CD4-positive, alpha-beta T cell treated with Interleukin-21 for 1 hour (primary cell): ENCODE measurements at places on chromosomes 13 and 19.

DNA sequence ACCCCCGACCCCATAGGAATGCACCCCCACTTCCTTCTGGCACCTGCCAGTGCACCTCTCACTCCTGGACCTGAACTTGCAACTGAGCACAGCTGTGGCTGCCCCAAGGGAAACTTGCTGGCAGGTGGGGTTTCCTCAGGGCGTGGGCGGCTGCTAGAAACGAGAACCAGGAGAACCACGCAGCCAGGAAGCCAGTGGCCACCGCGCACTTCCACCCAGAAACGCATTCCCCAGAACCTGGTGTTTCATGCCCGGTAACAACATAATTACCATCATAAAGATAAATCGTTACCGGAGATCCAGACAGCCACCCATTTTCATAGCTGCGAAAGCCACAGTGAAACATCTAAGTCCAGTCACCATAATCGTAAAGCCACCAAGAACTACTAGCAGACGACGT is 75.2 kb upstream of the C13orf46 start:
- DNase-seq = peak; percentile 44

GRCh38 chr13:48838193-48838973 is 137.3 kb upstream of the FNDC3A start:
- no peak for DNase-seq

GRCh38 chr13:87128036-87128435 is 543.1 kb upstream of the SLITRK5 start:
- DNase-seq = no peak

- no peak for DNase-seq
Observed at GRCh38 chr13:62432906-62433305, 1017.3 kb upstream of the PCDH20 start.

- no peak for DNase-seq
Observed at GRCh38 chr13:55230570-55230908, 1910.2 kb upstream of the PRR20A start.

- DNase-seq = no peak
Observed at GRCh38 chr19:31676271-31677004, 327.2 kb upstream of the TSHZ3 start.

DNA sequence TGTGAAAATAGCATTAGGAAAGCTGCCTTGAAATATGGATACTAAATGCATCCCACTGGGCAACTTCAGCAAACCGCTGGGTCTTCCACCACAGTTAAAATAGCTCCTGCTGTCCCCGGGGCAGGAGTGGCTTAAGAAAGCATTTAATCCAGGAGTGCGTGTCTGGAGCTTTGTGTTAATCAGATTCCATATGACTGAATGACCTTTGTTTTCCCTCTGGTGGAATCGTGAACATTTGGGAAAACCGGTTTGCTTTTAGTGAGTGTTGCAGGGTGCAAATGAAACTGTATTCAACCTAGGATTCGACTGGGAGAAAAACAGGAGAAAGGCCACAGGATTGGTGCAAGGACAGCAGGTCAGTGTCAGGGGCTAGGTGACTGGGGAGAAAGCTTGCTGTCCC is 237.6 kb upstream of the MAB21L1 start:
- DNase-seq = no peak

GRCh38 chr19:31572976-31573298 is 223.7 kb upstream of the TSHZ3 start:
- DNase-seq = no peak

- DNase-seq = peak; percentile 34
Observed at GRCh38 chr19:17183858-17184321, 31.3 kb upstream of the USE1 start.

- no peak for DNase-seq
Observed at GRCh38 chr13:111423168-111423785, 102.8 kb downstream of the TEX29 start.

- DNase-seq = peak; percentile 60
Observed at GRCh38 chr19:480016-480855, 16.1 kb upstream of the MADCAM1 start.

DNA sequence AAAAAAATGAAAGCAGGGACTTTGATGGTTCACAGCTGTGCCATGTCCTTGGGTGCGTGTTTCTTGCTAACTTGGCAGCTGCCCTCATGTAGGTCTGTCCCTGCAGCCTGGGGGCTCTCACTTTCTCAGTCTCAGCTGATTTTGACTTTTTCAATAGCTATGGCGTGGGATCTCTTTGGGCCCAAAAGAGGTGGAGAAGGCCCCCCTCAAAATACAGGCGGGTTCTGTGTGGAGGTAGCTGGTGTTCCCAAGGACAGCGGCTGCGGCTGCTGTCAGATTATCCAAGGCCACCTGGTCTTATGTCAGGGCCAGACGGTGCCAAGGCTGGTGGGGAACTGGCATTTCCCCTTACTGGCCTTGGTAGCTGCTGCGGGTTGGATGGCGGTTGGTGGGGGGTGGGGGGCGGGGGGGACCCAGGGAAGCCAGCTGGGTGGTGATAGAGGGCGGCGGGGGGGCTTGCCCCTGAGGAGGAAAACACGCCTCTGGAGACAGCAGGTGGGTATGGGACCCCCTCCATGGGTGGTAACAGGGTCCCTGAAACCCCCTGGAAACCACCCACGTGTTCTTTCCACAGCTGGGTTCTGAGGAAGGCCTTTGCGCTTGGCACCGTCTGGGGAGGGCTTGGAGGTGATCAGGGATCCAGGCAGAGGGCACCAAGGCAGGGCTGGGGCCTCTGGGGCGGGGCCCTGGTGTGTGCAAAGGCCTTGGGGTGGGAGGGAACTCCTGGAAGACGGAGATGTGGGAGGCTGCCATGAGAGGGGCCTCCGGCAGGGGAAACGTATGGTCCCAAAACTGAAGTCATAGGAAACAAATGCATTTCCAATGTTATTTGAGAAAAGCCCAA is 4.1 kb downstream of the TIMM13 start:
- DNase-seq = no peak

DNA sequence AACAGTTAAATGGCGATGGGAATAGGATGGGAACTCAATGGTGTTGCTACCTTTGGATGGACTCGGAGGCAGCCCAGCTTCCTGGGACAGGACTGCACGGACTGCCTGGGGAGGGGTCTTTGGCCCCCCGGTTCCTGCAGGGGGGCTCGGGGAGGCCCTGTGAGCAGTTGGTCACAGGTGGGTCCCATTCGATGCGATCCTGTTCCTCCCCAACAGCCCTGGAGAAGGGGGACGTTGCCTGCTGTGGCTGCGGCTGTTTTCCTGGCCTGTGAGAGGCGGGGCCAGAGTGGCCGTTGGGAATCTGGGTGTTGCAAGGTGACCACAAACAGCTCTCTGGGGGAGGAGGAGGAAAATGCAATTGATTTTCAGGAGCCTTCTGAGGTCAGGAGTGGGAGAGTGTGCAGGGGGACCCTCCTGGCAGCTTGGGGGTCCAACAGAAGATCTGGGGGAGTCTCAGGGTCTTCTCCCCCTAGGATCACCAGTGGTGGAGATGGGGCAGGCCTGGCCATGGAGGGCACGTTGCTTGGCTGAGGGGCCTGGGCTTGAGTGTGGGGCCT is 1.9 kb upstream of the PLPPR3 start:
- DNase-seq = no peak

GRCh38 chr19:55383279-55384130 is 587 bp downstream of the TMEM238 start:
- DNase-seq = peak; percentile 46

DNA sequence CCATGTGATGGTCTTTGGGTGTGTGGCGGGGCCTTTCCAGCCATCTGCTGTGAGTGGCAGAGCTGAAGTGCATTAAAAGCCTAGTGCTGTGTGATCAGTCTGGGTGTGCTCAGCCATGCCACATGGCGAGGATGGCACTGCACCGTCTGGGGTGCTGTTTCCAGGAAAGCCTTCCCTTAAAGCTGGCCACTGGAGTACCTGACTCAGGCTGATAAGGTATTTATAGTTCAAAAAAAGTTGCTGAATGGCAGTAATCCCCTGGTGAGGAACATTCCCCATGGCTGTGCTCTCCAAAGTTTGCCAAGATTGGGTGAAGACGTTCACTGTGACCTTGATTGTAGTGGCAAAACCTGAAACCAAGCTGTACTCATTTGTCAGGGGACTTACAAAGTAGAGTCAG is 6.0 kb downstream of the GPI start:
- DNase-seq = no peak

GRCh38 chr13:20796791-20797508 is 23.2 kb upstream of the EEF1AKMT1 start:
- no peak for DNase-seq

DNA sequence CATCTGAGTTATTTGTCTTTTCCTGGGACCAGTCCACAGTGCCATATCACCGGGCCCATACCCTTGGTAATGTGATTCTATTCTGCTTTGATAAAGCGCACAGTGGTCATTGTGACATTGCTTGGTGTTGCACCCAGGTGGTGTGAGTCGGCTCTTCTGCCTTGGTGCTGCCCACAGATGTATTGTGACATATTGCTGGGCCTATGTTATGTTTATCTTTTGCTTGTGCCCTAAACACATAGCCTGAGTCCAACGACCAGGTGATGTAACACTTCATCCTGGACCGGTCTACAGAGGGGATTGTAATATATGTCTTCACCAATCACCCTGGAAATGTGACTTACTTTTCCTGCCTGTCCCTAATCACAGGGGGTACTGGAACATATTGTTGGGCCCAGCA is 23.7 kb upstream of the ZNF254 start:
- no peak for DNase-seq

DNA sequence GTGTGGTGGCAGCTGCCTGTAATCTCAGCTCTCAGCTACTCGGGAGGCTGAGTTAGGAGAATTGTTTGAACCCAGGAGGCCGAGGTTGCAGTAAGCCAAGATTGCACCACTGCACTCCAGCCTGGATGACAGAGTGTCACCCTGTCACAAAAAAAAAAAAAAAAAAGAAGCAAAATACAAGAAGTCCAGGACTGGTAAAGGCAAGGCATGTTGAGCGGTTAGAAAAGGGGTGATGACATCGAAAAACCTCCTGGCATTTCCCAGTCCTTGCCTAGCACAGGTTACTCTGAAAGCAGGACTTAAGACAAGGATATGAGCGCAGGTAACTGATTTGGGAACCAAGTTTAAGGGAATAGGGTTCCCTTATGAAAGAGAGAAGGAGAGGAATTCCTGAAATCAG is 2.5 kb upstream of the LILRB4 start:
- no peak for DNase-seq

GRCh38 chr19:20968092-20968491 is 45.0 kb downstream of the ZNF85 start:
- no peak for DNase-seq

- DNase-seq = peak; percentile 21
Observed at GRCh38 chr13:44576351-44577235, 463 bp upstream of the TSC22D1 start.

DNA sequence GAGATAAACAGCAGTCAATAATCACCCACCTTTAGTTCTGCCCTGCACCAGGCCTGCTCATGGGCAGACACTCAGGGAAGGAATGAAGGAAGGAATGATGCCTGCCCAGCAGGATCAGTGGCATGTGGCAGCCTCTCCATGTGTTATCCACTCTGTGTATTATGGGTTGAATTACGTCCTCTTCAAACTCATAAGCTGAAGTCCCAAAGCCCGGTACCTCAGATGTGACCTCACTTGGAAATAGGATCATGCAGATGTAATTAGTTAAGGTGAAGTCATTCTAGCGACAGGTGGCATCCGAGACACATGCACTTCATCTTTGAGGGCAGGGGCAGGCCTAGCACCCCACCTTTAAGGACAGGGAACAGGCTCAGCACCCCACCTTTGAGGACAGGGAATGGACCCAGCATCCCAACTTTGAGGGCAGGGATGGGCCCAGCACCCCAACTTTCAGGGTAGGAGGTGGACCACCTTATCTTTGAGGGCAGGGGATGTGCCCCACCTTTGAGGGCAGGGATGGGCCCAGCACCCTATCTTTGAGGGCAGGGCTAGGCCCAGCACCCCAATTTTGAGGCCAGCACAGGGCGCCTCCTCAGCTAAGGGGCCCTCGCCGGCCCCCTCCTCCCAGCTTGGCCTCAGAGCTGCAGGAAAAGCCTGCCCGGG is 127.6 kb downstream of the URI1 start:
- DNase-seq = no peak

DNA sequence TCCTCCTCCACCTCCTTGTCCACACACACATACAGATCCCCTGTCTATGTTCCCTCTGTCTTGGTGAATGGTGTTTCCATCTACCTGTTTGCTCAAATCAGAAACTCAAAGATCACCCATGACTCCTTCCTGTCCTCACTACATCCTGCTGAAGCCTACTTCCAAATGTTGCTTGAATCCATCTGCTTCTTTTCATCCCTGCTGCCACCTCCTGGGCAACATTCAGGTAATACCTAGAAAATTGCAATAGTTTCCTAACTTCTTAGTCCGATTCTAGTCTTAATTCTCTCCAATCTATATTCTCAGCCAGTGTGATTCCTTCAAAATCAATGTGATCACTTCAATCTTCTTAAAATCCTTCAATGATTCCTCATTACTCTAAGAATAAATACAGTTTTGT is 155.5 kb upstream of the STARD13 start:
- DNase-seq = no peak

GRCh38 chr19:40236026-40236355 is 9.5 kb upstream of the CCNP start:
- no peak for DNase-seq

GRCh38 chr13:20151016-20151415 is 9.8 kb downstream of the GJA3 start:
- no peak for DNase-seq

GRCh38 chr19:28956961-28957360 is 256.0 kb downstream of the UQCRFS1 start:
- no peak for DNase-seq

DNA sequence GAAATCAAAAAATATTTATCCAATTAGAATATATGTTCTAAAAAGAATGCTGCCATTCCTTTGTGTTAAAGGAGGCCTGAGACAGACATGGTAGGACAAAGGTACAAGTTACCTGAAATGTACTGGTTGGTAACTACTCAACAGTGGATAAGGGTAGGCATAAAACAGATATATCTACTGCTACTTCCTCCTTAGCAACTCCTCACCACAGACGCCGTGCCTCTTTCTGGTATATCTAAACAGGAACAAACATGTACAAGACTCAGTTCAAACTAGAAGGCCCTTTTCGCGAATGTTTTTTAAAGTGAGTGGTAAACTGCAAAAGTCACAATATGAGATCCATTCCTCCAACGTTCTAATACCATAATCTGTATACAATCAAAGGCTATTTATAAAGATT is 86.9 kb downstream of the TBC1D4 start:
- DNase-seq = no peak

- peak; percentile 84 for DNase-seq
Observed at GRCh38 chr19:40598121-40598917, 2.9 kb upstream of the LTBP4 start.

- DNase-seq = no peak
Observed at GRCh38 chr13:24614306-24615080, 65.7 kb upstream of the ATP12A start.
